ENCODE measurements at places on chromosomes 2 and 18.

GRCh38 chr2:58594762-58595161 lies 353.6 kb upstream of the FANCL start:
- no peak for DNase-seq

DNA sequence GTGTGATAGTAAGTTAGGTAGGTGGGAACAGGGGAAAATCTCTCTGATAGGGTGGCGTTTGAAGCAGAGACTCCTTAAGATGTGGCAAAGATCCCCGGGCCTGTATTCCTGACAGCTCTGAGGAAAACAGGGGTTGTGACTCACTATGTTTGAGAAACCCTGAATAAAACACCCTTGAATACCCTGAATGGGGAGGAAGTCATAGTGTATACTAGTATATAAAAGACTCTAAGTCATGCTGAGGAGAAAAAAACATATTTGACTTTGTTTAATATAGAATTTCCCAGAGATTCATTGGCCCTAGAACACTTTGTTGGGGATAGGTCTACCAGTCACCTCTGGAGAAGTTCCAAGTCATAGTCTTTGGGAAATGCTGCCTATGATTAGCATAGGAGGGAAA lies 590.9 kb downstream of the IRS1 start:
- no peak for DNase-seq

- DNase-seq: no peak
Measured at GRCh38 chr2:207155516-207156444, 10.0 kb downstream of the KLF7 start.

- no peak for DNase-seq
Measured at GRCh38 chr2:224986477-224986876, 55.8 kb downstream of the DOCK10 start.

GRCh38 chr2:190626641-190627210 lies 22.2 kb upstream of the NAB1 start:
- no peak for DNase-seq

GRCh38 chr18:80034852-80035406 lies 695 bp downstream of the RBFA start:
- no peak for DNase-seq

DNA sequence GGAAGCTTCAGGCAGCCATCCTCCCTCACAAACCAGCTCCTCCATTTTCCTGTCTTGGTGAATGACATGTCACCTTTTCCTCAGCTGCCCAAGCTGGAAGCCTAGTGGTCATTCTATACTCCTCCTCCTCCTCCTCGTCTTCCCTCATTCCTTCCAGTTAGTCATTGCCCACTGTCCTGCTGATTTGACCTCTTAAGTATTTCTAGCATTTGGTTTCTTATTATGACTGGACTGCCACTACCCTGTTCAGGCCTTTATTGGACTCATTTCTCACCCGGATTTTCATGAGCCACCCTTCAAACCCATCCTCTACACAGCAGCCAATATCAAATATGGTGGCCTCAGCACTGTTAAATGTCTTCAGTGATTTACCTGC lies 21.9 kb upstream of the MGAT5 start:
- no peak for DNase-seq

DNA sequence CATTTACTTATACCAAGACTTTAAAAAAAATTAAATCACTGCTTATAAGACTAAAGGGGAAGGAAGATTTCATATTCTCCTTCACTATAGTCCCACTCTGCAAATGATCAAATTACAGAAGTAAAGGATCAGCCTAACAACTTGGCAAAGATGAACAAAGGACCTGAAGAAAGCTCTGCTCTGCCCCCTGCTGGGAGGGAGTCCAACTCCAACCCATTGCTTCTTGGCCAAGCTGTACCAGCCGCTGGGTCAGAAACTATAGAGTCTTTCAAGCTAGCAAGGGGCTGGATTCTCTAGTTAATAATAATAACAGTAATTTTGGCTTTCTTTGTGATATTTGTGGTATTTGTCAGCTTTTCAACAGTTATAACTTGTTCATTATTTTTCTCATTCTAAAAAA lies 927.0 kb upstream of the CRIM1 start:
- peak; percentile 50 for DNase-seq

GRCh38 chr2:222256250-222256649 lies 42.5 kb downstream of the PAX3 start:
- DNase-seq: no peak

GRCh38 chr18:9513971-9514512 lies 38.7 kb downstream of the RALBP1 start:
- DNase-seq: no peak

DNA sequence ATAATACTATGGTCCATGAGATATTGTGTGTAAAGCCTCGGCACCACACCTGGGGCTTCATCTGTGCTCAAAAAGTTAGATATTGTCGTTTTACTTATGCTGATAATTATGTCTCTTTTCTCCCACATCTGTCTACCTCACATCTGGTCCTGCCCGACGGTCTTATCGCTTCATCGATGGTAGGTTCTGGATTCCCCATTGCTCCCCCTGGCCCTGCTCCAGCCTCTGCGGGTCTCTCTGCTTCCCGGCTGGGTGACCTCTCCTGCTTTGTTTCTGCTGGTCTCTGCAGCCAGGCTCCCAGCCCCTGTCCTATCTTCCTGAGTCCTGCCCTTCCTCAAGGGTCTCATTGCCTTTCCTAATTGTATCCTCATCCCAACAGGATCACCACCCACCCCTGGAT lies 294.2 kb downstream of the NDUFA10 start:
- no peak for DNase-seq

GRCh38 chr2:217396165-217396564 lies 536.3 kb upstream of the TNP1 start:
- no peak for DNase-seq

GRCh38 chr2:98156304-98156703 lies 69.3 kb downstream of the VWA3B start:
- no peak for DNase-seq

- no peak for DNase-seq
Measured at GRCh38 chr18:21682371-21683051, 22.1 kb downstream of the ABHD3 start.

DNA sequence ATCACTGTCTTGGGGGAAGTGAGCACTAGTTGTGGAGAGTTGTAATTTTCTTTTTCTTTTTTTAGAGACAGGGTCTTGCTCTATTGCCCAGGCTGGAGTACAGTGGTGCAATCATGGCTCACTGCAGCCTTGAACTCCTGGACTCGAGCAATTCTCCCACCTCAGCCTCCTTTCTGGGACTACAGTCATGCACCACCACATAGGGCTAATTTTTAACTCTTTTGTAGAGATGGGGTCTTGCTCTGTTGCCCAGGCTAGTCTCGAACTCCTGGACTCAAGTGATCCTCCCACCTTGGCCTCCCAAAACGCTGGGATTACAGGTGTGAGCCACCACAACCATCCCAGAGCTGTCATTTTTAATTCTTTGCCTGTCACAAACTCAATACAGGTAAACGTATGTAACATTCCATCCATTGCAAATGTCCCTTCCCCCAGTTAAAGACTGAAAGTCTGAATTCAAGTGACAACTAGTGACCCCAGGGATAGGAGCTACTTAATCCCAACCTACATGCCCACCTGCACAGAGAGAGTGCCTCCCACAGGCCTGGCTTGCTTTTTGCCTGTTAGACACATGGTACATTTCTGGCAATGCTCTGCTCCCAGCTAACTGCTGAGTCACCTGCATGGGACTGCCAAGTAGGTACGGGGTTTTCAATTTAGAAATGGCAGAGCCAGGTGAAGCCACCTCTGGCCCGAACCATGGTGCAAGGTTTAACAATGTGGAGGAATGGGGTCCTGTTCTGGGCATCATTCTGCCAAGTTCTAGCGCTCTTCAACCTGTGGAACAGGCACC lies 60.6 kb downstream of the CYB5A start:
- DNase-seq: no peak

DNA sequence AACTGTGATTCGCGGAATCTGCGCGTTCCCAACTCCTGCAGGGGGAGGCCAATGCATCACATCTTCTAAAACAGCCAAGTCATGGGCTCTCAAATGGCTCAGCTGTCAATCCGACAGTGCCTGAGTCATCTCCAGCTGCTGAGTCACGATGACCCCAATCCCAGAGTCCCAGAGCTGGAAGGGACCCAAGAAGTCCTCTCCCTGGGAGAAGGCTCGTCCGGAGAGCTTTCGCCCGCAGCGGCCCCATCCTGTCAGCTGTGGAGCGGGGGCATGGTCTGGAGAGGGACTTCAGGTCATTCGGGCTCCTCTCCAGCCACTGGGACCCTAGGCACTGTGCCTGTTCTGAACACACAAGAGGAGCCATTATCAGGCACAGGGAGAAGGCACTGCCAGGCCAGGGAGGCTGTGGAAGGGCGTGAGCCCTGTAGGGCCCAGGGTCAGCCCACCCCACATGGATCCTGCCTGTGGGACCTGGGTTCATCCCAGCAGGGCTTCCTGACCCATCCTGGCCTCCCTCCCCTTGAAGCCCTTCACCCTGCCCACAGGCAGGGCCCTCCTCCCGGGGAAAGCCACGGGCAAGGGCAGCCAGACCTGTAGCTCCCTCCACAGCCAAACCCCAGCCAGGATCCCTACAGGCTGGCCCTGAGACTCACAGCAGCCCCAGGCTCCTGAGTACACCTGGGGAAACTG lies 47.6 kb upstream of the GPC1 start:
- no peak for DNase-seq

DNA sequence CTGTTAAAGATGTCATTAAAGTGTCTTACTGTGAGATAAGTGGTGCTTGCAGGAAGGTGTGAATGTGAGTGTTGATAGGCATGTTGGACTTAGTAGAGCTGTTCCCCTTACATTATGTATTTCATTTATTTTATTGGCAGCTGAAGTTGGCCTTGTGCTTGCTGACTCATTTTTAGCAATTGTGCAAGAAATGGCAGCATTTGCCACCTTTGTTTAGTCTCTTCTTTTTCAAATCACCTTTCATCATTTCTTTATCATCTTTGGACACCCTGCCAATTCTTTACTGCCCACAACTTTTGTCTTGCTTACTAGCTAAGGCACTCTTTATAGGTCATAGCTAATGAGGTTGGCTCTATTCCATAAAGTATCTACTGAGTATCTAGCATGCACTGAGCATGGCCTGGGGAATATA lies 130.3 kb upstream of the LYPD6 start:
- no peak for DNase-seq

DNA sequence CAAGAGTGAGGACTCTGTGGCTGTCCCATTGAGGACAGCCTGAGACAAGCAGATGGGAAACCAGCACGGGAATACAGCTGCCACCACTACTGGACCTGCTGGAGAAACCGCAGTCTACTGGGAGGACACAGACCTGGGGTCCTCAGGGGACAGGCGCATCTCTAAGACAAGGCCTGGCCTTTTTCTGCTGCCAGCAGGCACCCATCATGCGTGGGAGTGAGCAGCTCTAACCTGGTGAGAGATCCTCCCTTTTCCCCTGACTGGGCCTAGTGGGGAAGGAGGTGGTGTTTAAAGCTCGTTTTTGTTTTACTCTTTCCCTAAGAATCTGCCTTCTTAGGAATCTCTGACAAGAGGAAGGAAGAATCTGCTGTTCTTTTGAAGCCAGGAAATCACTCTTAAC lies 36.6 kb downstream of the CYRIA start:
- no peak for DNase-seq

DNA sequence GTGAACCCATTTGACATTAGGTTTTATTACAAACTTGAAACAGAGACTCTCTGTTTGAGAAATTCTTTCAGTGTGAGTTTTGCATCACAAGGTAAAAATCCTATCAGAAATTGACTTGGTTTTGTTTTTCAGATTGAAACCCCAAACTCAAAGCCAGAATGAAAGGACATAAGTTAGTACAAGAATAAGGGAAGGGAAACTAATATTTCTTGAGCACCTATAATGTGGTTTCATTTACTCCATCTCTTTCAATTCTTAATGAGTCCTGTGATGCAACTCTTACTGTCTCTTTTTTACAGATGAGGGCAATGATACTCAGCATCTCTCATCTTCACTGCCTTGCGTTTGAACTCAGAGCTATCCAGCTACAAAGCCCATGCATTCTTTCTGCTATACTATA lies 210.0 kb upstream of the SIX3 start:
- DNase-seq: no peak

- no peak for DNase-seq
Measured at GRCh38 chr2:48929571-48930301, 174.2 kb upstream of the LHCGR start.

DNA sequence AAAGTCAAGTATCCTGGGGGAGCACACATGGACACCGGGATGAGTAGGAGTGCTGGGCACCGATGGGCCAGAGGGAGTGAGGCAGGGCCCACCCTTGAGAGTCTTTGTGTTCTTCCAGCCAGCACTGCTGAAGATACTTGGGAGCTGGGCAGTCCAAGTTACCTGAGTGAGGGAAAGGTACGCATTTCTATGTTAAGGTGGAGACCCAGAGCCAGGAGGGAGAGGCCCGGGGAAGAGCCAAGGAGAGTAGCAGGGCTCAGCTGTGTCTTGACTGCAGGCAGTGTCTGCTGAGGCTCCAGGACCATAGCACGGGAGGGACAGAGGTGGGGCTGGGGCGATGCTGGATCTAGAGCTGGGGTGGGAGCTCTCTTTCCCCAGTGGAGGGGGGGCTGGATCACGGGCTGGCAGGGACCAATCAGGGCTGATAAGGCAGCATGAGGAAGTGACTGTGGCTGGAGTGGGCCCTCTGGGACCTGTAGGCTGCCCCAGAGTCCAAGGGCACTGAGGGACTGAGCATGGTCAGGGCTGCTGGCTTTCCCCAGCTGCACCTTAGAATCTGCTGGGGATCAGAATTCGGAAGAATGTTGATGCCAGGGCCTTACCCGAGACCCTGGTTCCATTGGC lies 289.2 kb downstream of the PHLPP1 start:
- no peak for DNase-seq

DNA sequence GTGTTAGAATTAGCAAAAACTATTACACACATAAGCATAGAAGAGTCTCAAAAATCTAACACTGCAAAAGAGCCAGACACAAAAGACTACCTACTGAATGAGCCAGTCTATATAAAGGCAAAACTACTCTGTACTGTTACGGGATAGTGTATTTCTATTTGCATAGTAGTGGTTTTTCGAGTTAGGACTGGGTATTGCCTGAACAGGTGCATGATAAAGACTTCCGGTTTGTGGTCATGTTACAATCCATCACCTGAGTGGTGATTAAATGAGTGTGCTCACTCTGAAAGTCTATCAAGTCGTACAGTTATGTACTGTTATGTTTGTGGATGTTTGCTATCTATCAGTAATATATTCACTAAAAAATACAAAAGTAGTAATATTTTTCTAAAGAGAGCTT lies 523.3 kb upstream of the SYT4 start:
- DNase-seq: no peak

DNA sequence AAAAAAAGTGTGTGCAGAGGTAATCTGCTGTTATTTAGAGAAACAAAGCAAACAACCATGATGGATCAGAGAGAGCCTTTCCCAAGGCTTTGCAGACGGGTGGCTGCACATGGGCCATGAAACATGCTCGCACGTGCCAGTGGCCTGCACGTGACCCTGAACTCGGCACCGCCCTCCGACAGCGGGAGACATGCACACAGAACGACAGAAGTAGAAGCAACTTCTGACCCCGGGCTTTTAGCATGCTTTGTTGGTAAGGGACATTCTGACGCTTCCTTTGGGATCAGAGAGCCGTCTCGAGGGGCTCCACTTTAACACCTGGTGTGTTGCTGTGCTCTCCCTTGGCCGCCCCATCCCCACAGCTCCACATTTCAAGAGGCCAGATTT lies 112.5 kb downstream of the KCNF1 start:
- no peak for DNase-seq

- no peak for DNase-seq
Measured at GRCh38 chr2:176702131-176702530, 432.9 kb downstream of the MTX2 start.
